ENCODE measurements at places on chromosomes 1 and 21. TPM values are rescaled to one million over a fixed set of nuclear protein-coding genes. Genes with fewer than 3 reads are reported as not detected.

- peaks cover 4% of the 10 kb centered on the region for H3K27me3 ChIP-seq
- H3K27ac ChIP-seq = no peak overlapping the region
- DNase-seq = no peak
- H3K4me3 ChIP-seq = no peak overlapping the region
- peaks cover 5% of the 10 kb centered on the region for H3K36me3 ChIP-seq
These were observed 17.8 kb upstream of the HSD17B7 start for GRCh38 chr1:162772571-162773154.

GRCh38 chr1:213987927-213988506 lies at the start of gene PROX1:
Gene PROX1, plus strand, starts transcription at chr1:213987973. Its CDS starts 8,563 bp downstream, at chr1:213996536.
- DNase-seq = no peak
- peaks cover 81% of the 10 kb centered on the region for H3K27me3 ChIP-seq
- H3K27ac ChIP-seq = no peak within 1 kb of the TSS

DNA sequence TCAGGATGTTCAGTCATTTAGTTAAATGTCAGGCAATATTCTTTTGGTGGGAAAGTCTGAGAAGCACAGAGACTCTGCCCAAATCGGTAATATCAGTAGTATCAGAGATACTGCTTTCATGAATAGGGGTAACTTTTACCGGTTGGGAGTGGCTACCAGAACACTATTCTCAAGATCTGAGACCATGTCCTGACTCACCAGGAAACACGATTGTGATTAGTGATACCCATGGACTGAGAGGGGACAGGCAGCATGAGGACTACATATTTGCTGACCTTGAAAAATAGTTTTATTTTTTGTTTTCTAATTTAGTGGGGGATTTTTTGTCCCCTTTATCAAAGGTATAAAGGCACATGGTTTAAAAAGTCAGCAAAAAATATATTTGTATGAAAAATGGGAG lies 76.0 kb upstream of the NEK2 start:
- H3K4me1 ChIP-seq = peaks cover 2% of the 10 kb centered on the region
- no peaks in the 10 kb centered on the region for H3K36me3 ChIP-seq
- no peak overlapping the region for H3K4me3 ChIP-seq
- H3K27ac ChIP-seq = no peak overlapping the region
- DNase-seq = no peak

DNA sequence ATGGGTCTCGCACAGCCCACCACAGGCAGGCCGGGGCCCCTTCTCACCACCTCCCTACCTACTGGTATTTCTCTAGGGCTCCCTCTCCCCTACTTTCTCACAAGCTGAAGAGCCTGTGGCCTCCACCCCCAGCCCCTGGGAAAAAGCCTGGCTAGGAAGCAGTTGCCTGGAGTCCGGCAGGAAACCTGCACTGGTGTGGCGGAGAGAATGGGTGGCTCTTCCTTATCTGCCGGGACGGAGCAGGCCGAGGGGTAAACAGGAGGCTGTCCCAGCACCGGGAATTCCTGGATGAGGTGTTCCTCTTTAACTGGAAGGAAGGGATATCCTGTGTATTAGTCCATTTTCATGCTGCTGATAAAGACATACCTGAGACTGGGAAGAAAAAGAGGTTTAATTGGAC lies 125.8 kb downstream of the TLR5 start:
- no peak overlapping the region for H3K27ac ChIP-seq
- no peak for DNase-seq
- H3K4me1 ChIP-seq = no peaks in the 10 kb centered on the region

DNA sequence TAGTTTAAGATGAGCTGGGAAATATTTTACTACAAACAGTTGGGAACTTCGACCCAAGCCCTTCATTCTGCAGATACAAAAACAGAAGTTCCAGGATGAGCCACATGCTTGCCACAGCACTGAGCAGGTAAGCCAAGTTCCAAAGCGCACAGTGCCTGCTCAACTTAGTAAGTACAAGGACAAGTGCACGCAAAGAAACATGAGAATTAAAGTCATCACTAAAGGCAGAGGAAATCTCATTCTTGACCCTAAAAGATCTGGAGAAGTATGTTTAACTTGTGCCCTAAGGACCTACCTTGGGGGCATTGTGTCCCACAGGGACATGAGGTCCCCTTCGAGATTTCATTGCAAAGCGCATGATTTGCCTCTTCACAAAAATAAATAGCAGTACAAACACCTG lies 1.2 kb upstream of the UBAP2L start:
- peak overlapping the region; percentile 99 for H3K27ac ChIP-seq
- peaks cover 9% of the 10 kb centered on the region for H3K36me3 ChIP-seq
- peak overlapping the region; percentile 98 for H3K4me3 ChIP-seq
- H3K4me1 ChIP-seq = peaks cover 68% of the 10 kb centered on the region
- no peaks in the 10 kb centered on the region for H3K27me3 ChIP-seq

DNA sequence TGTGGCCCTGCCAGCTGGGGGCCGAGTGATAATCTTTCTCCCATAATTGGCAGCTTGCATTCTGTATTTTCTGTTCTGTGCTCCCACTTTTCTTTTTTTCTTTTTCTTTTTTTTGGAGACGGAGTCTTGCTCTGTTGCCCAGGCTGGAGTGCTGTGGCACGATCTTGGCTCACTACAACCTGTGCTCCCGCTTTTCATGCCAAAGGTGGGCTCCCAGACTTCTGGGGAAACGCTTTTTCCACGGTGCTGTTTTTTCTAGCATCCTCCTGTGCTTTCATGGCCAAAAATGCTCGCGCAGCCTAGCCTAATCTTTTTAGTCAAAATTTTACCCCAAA lies 585 bp upstream of the AHCTF1 start:
- no peaks in the 10 kb centered on the region for H3K27me3 ChIP-seq
- DNase-seq = no peak
- H3K36me3 ChIP-seq = no peaks in the 10 kb centered on the region
- peak overlapping the region; percentile 96 for H3K27ac ChIP-seq
- H3K4me1 ChIP-seq = peaks cover 35% of the 10 kb centered on the region

- peak overlapping the region; percentile 45 for H3K27ac ChIP-seq
- no peaks in the 10 kb centered on the region for H3K36me3 ChIP-seq
- no peak for DNase-seq
- H3K27me3 ChIP-seq = no peaks in the 10 kb centered on the region
These were observed 38.7 kb downstream of the FASLG start for GRCh38 chr1:172697534-172698002.

GRCh38 chr1:189424746-189425331 lies 1052.8 kb downstream of the BRINP3 start:
- H3K27me3 ChIP-seq = no peaks in the 10 kb centered on the region
- no peak overlapping the region for H3K27ac ChIP-seq
- no peak for DNase-seq
- H3K36me3 ChIP-seq = peaks cover 3% of the 10 kb centered on the region

GRCh38 chr1:194339471-194339870 lies 1153.1 kb upstream of the B3GALT2 start:
- H3K36me3 ChIP-seq = no peaks in the 10 kb centered on the region
- H3K4me3 ChIP-seq = no peak overlapping the region
- no peaks in the 10 kb centered on the region for H3K4me1 ChIP-seq
- DNase-seq = no peak

- no peaks in the 10 kb centered on the region for H3K27me3 ChIP-seq
- peak overlapping the region; percentile 5 for H3K27ac ChIP-seq
- H3K4me1 ChIP-seq = peaks cover 15% of the 10 kb centered on the region
- peaks cover 25% of the 10 kb centered on the region for H3K36me3 ChIP-seq
- DNase-seq = no peak
- H3K4me3 ChIP-seq = no peak overlapping the region
These were observed 28.4 kb downstream of the NTPCR start for GRCh38 chr1:232978815-232979214.

- no peak for DNase-seq
- H3K4me1 ChIP-seq = no peaks in the 10 kb centered on the region
- no peak overlapping the region for H3K4me3 ChIP-seq
- no peak overlapping the region for H3K27ac ChIP-seq
These were observed 51.5 kb downstream of the CTH start for GRCh38 chr1:70462611-70463010.

GRCh38 chr1:61320575-61320974 lies 238.2 kb downstream of the NFIA start:
- no peaks in the 10 kb centered on the region for H3K36me3 ChIP-seq
- no peaks in the 10 kb centered on the region for H3K4me1 ChIP-seq
- no peaks in the 10 kb centered on the region for H3K27me3 ChIP-seq
- DNase-seq = no peak
- no peak overlapping the region for H3K4me3 ChIP-seq

DNA sequence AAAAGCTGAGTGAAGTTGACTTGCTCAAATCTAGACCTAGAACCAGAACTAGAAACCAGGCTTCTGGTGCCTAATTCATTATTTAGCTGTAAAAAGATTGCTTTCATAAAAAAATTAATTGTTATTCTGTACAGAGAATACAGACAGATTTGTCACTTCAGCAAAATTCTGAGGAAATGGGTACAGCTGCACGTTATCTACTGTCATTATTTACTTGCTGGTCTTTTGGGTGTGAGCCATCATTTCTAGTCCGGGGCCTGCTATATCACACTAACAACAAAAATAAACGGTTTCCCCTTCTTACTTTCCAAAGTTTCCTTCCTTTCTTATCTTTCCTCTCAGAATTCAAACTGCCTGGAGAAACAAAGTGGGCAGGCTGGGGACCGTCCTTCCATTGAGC lies 68.3 kb downstream of the PTGER3 start:
- H3K27me3 ChIP-seq = peaks cover 11% of the 10 kb centered on the region
- no peak overlapping the region for H3K4me3 ChIP-seq
- no peaks in the 10 kb centered on the region for H3K36me3 ChIP-seq
- H3K27ac ChIP-seq = no peak overlapping the region

GRCh38 chr1:12121212-12122003 lies 45.4 kb upstream of the TNFRSF1B start:
- peak; percentile 45 for DNase-seq
- no peaks in the 10 kb centered on the region for H3K36me3 ChIP-seq
- no peak overlapping the region for H3K4me3 ChIP-seq
- H3K27ac ChIP-seq = no peak overlapping the region

- H3K27ac ChIP-seq = peak overlapping the region; percentile 41
- H3K36me3 ChIP-seq = no peaks in the 10 kb centered on the region
- no peak for DNase-seq
- no peaks in the 10 kb centered on the region for H3K27me3 ChIP-seq
- H3K4me3 ChIP-seq = no peak overlapping the region
- no peaks in the 10 kb centered on the region for H3K4me1 ChIP-seq
These were observed 53.4 kb downstream of the TOMM20 start for GRCh38 chr1:235075048-235075776.

Gene NPPB
- not detected for polyA plus RNA-seq

Gene OR2M3
- not detected for polyA plus RNA-seq

Gene HTR6
- not detected for polyA plus RNA-seq

Gene SUSD4
- 7.8 TPM for polyA plus RNA-seq

Gene ETNK2
- 4.2 TPM for polyA plus RNA-seq

Gene OPTC
- not detected for polyA plus RNA-seq

Gene SPATA45
- not detected for polyA plus RNA-seq
